ENCODE measurements at places on chromosomes 7 and 10.

DNA sequence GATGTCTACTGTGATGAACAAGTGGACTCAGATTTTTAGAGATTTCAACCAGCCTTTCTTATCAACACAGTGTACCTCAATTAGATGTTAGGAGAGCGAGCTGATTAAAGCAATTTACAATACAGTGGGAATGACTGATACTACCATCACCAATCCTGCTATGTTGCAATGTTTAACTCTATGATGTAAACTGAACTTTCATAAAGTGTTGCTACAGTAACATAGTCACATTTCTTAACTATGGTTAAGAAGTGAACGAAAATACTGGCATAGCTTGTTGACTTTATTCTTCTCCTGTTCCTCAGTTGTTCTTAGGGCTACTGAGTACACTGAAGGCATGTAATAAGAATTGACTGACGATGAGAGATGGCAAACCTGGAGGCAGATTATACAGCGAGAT, 139.8 kb downstream of the MYOF start:
- DNase-seq: no peak

GRCh38 chr7:77242068-77242467, 42.4 kb upstream of the FGL2 start:
- DNase-seq: no peak

DNA sequence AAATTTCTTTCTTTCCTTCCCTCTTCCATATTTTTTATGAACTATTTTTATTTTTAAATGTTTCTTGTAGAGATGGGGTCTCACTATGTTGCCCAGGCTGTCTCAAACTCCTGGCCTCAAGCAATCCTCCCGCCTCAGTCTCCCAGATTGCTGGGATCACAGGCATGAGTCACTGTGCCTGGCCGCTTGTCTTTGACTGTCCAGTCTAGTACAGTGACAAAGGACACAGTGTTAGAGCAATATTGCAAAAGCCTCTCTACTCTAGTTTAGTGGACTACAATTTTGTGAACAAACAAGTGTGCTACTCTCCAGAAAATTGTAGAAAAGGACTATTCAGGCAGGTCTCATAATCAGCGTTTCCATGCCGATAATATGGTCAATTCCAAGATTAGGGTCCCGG, 11.0 kb downstream of the CPA4 start:
- DNase-seq: no peak

DNA sequence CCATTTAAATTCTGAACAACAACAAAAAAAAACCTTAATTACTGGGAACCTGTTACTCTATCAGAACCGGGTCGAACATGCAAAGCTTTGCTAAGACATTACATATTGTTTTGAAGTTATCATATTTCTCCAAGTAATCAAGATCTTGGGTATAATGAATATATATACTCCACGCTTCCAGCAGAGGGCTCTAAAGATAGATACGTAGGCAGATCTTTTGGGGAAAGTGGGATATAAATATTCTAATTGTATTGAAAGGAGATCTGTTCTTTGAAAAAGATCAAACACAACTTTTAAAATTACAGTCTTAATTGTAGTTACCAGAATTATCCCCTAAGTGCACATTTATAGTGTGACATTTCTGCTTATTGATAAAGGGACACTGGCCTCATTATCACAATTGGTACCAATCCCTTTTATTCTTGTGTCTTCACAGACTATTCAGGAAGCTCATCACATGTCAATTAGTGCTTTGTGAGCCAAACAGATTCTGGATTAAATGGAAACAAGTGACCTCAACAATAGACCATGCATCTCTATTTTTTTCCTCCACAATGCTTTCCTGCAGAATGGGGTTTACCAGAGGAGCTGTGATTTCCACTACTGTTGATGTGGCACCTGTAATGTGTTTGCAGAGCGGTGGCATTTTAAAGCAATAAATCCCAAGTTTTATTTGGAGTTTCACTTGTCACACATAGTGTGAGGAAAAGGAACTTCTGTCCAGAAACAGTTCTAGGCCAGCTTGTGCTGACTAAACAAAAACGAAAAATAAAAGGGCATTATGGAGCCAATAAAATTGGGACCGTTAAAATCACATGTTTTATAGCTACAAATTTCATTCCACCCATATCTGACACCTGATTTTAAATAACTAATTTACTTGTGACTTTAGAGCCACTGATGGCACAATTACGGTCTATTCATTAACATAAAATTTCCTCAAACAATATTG, 122.4 kb downstream of the CTTNBP2 start:
- DNase-seq: no peak

- DNase-seq: no peak
These were observed 12.4 kb upstream of the CAMK2G start for GRCh38 chr10:73886661-73887293.

DNA sequence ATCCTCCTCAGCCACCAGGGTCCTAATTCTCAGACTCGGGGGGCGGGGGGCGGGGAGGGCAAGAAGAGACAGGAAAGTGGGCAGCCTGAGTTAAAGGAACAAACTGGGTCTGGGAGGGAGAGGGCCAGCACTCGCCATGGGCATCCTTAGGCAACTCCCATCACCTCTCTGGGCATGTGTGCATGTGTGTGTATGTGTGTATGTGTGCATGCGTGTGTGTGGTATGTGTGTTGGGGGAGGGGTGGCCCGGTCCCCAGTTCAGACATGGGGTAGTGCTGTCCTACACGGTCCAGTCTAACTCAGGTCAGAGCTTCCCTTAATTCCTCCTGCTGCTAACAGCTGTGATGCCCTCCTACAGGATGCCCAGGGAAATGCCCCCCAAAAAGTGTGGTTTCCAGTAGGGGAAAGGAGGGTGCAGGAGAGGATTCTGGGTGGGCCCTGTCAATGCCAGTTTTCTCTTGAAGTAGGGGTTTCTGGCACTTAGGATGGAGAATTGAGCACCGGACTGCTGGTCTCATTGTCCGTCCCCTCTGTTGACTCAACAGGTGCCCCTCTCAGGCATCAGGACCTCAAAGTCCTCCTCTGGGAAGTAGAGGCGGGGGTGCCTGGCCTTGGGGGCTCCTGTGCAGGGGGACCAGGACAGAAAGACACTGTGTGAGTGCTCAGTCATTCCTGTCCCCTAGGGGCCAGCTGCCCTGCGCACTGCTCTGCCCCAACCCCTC, 15.1 kb upstream of the ZMIZ1 start:
- DNase-seq: no peak

DNA sequence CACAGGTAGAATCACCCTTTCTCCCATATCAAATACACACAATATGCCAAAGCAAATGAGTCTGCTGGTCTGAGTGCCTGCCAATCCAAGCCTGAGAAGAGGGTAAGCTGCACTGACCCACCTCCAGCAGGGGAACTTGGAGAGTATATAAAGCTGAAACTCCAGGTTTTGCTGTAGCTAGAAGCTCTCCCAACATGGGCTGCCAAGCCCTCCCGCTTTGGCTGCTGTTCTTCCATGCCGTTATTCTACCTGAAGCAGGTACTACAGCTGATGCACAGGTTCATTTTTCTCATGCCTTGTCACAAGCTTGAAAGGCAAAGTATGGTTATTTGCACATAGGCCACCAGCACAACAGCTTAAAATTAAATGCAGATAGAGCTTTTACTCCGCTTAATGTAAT, 21.5 kb upstream of the C10orf120 start:
- no peak for DNase-seq

DNA sequence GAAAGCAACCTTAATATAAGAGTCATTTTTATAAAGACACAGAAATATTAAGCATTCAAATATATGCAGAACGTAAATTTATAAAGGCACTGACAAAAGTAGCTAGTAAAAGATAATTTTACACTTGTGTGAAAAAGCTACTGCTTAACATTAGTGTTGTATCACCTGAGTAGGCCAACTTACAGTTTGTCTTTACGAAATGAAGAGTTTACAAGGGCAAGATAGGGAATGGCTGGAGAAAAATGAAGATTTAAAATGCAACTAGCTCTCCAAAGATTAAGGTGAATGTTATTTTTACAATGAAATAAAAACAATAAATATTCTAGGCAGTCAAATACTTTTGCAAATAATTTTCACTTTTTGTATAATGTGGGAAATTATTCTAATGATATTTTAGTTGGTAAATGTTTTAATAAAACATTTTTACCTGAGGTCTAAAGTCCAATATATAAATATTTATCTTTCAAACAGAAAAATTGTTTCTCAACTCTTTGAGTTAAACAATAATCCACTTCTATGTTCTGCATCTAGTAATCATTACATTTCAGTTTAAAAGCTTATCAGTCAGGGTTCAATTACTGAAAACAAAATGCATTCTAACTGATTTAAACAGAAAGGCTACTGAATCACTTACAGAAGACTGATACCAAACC, 382.6 kb downstream of the IPMK start:
- no peak for DNase-seq

DNA sequence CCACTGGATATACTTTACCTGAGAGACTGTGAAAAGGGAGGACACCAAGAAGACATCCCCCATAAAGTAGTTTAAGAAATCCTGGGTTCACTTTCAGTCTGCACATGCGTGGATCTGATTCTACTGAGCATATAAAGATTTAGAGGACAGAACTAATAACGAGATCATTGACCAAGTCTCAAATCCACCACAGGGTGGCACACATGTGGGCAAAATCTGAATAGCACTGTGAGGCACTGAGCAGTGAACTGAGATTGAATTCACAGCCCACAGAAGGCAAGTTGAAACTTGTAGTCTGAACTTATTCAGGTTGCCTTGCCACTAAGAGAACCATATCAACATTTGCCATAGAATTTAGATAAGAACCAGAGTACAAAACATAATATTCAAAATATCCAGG, 818.6 kb downstream of the GRID1 start:
- DNase-seq: no peak

DNA sequence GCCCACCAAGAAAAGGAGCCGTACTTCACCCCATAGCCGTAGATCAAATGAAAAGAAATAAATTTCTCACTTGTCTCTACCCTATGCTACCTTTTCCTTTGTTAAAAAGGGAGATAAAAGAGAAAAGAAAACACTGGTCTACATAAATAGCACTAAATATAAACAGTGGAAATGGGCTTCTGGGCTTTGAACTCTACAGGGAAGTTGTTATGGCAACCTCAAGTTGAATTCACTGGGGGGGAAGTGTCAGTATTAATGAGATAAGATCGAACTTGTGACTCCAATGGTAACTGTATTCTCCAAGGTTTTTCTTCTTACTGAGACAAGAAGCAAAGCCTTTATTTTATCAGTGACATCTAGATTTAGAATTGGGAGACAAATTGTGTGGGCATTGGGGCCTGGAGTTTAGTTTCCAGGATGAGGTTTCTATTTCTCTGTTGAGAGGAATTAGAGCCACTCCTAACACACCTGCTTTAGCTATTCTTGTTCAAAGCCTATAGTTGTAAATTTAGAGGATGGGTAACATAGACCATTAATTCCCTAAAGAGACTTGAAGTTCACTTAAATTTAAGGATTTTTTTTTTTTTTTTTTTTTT, 604.3 kb upstream of the GALNT17 start:
- DNase-seq: no peak

- DNase-seq: no peak
These were observed 320.2 kb downstream of the ELMO1 start for GRCh38 chr7:37128327-37129034.

GRCh38 chr10:108443636-108444035, 1279.1 kb upstream of the SORCS1 start:
- DNase-seq: no peak

DNA sequence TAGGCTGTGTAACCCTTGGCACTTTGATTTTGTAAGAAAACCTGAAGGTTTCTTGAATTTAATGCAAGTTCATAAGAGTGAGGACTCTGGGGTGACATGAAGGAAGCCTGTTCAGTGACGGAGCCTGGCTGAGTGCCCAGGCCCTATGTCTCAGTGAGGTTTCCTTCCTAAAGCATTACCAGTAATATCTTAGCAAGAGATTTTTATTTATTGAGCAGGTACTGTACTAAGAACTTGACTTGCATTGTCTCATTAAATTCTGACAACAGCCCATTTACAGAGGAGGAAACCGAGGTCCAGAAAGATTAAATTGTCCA, 197.2 kb downstream of the HECW1 start:
- DNase-seq: no peak

- DNase-seq: peak; percentile 68
These were observed 118.7 kb downstream of the C10orf105 start for GRCh38 chr10:71600849-71601248.

DNA sequence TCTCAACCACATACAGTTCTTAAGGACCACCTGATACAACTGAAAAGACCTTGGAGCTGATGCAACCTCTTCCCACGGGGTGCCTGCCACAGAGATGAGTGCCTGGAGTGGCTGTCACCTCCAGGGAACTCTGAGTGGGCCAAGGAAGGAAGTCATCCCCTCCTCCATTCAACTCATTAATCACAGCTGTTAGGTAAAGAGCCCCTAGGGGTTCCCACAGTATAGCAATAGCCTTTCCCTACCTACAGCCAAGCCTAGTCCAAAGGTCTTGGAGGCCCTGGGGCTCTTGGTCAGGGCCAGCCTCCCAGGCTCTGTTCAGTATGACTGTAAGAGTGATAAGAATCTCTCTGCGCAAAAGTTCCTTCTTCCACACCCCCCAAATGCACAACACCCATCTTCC, 70.4 kb upstream of the NFE2L3 start:
- no peak for DNase-seq

- DNase-seq: peak; percentile 76
These were observed 165.8 kb downstream of the LRRC4 start for GRCh38 chr7:127865466-127865865.

- no peak for DNase-seq
These were observed 471 bp downstream of the MGMT start for GRCh38 chr10:129467359-129468064.

- DNase-seq: no peak
These were observed 228.5 kb downstream of the CACNB2 start for GRCh38 chr10:18368682-18369081.

GRCh38 chr10:14086596-14086995, 244.1 kb downstream of the FRMD4A start:
- DNase-seq: peak; percentile 22

- DNase-seq: no peak
These were observed 35.8 kb upstream of the DNMBP start for GRCh38 chr10:100045592-100045991.

DNA sequence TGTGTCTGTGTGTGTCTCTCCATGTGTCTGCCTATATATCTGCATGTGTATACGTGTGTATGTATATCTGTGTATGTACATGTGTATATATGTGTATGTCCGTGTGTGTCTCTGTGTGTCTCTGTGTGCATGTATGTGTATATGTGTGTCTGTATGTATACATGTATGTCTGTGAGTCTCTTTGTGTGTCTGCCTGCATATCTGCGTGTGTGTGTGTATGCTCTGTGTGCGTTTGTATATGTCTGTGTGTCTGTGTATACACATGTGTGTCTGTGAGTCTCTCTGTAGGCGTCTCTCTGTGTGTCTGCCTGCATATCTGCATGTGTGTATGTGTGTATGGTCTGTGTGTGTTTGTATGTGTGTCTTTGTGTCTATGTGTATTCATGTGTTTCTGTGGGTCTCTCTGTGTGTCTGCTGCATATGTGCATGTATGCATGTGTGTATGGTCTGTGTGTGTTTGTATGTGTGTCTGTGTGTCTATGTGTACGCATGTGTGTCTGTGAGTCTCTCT, 23.7 kb upstream of the KLF6 start:
- DNase-seq: no peak

GRCh38 chr10:31574577-31574976, 255.6 kb downstream of the ZEB1 start:
- DNase-seq: no peak

All from HFFc6 (cell line).